Breast epithelium (tissue), 4 donors: ENCODE measurements at places on chromosomes 1 and 21. TPM values are rescaled to one million over a fixed set of nuclear protein-coding genes. Genes with fewer than 3 reads are reported as not detected.

Gene CACNA1S
- total RNA-seq = not detected

Gene HES5
- not detected for total RNA-seq

Gene MEX3A
- 1.3 TPM for total RNA-seq

DNA sequence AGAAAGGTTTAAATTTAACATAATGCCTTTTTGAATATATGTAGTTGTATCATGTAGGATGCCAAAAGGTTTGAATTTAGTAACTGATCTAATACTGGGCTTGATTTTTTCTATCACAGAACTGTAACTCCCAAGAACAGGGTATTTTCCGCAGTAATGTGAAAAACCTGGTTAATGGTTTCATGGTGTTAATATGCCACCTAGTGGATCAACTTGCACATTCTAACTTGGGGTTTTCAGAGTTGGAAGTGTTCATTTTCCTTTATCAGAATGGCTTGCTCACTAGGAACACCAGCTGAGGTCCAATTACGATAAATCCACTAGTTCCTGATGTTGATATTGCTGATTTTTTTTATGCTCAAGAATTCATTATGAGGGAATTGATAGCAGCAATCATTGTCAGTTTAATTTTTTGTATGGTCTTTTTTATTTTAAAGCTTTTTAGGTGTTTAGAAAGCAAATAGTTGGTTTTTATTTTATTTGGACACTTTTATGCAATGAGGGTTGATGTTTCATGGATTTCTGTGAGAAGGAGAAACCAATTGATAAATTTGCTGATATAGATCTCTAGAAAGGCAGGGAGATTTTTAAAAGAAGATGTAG, 157.2 kb downstream of the PLA2G4A start:
- H3K4me1 ChIP-seq = no peaks in the 10 kb centered on the region
- no peaks in the 10 kb centered on the region for H3K36me3 ChIP-seq
- no peak overlapping the region for H3K4me3 ChIP-seq
- H3K27ac ChIP-seq = no peak overlapping the region
- no peak for DNase-seq

GRCh38 chr1:156523801-156524480, 23.4 kb upstream of the MEF2D start:
- no peaks in the 10 kb centered on the region for H3K4me1 ChIP-seq
- no peak overlapping the region for H3K27ac ChIP-seq
- H3K4me3 ChIP-seq = no peak overlapping the region
- H3K36me3 ChIP-seq = no peaks in the 10 kb centered on the region
- no peaks in the 10 kb centered on the region for H3K27me3 ChIP-seq

DNA sequence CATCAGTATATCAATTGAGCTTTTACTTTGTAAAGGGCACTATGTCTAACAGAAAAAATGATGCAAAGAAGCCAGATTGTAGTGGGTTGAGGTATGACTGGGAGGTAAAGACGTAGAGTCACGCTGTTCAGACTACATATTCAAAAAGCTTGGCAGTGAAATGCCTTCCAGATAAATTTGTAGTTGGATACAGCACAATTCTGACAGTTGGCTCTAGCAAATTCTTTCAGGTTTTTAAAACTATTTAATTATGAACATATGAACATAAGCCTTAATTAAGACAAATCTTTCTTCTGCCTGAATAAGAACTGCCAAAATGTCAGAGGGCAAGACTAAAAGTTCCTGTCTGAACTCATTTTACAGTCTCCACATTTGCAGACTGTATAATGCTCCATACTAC, 118.8 kb downstream of the DPYD start:
- no peaks in the 10 kb centered on the region for H3K4me1 ChIP-seq
- DNase-seq = no peak
- H3K36me3 ChIP-seq = no peaks in the 10 kb centered on the region
- no peaks in the 10 kb centered on the region for H3K27me3 ChIP-seq
- no peak overlapping the region for H3K27ac ChIP-seq
- H3K4me3 ChIP-seq = no peak overlapping the region

- H3K27ac ChIP-seq = no peak overlapping the region
- no peak for DNase-seq
- no peaks in the 10 kb centered on the region for H3K27me3 ChIP-seq
- H3K36me3 ChIP-seq = no peaks in the 10 kb centered on the region
- no peaks in the 10 kb centered on the region for H3K4me1 ChIP-seq
Observed at GRCh38 chr1:207014728-207015127, 17.8 kb downstream of the C1orf116 start.

GRCh38 chr1:186218654-186219352, 156.2 kb downstream of the TPR start:
- no peaks in the 10 kb centered on the region for H3K36me3 ChIP-seq
- H3K4me1 ChIP-seq = no peaks in the 10 kb centered on the region
- H3K27me3 ChIP-seq = no peaks in the 10 kb centered on the region
- no peak overlapping the region for H3K27ac ChIP-seq
- no peak for DNase-seq

GRCh38 chr1:55611123-55611522, 396.0 kb upstream of the USP24 start:
- no peaks in the 10 kb centered on the region for H3K36me3 ChIP-seq
- H3K27ac ChIP-seq = no peak overlapping the region
- DNase-seq = no peak

GRCh38 chr1:11513681-11514080, 34.7 kb downstream of the DISP3 start:
- no peak overlapping the region for H3K4me3 ChIP-seq
- H3K36me3 ChIP-seq = no peaks in the 10 kb centered on the region
- H3K27ac ChIP-seq = no peak overlapping the region
- no peaks in the 10 kb centered on the region for H3K4me1 ChIP-seq
- no peak for DNase-seq
- no peaks in the 10 kb centered on the region for H3K27me3 ChIP-seq

- H3K27ac ChIP-seq = peak overlapping the region; percentile 60
- no peaks in the 10 kb centered on the region for H3K36me3 ChIP-seq
- peak; percentile 71 for DNase-seq
- no peak overlapping the region for H3K4me3 ChIP-seq
- H3K4me1 ChIP-seq = peaks cover 4% of the 10 kb centered on the region
Observed at GRCh38 chr1:227793948-227794816, 21.3 kb upstream of the PRSS38 start.

DNA sequence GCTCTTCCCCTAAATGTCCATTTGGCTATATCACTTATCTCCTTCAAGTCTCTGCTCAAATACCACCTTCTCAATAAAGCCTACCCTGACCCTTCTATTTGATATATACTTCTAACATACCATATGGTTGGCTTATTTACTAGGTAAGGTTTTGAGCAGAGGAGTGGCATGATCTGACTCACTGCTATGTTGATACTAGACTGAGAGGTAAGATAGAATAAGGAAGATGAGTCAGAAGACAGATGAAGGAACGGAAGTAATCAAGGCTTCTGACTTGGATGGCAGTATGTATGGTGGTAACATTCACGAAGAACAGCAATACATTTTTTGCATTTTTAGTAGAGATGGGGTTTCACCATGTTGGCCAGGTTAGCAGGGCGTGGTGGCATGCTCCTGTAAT, 4.8 kb upstream of the HRNR start:
- DNase-seq = no peak
- H3K27me3 ChIP-seq = no peaks in the 10 kb centered on the region
- H3K4me1 ChIP-seq = no peaks in the 10 kb centered on the region
- H3K36me3 ChIP-seq = no peaks in the 10 kb centered on the region
- H3K27ac ChIP-seq = no peak overlapping the region
- no peak overlapping the region for H3K4me3 ChIP-seq

GRCh38 chr1:110057963-110058518, 12.4 kb downstream of the ALX3 start:
- H3K4me1 ChIP-seq = no peaks in the 10 kb centered on the region
- H3K36me3 ChIP-seq = no peaks in the 10 kb centered on the region
- no peak for DNase-seq

GRCh38 chr1:53987880-53988279, 30.1 kb downstream of the LDLRAD1 start:
- no peak for DNase-seq
- no peaks in the 10 kb centered on the region for H3K36me3 ChIP-seq
- no peak overlapping the region for H3K4me3 ChIP-seq
- no peaks in the 10 kb centered on the region for H3K4me1 ChIP-seq

- no peak overlapping the region for H3K4me3 ChIP-seq
- DNase-seq = no peak
Observed at GRCh38 chr1:65924471-65924870, 131.8 kb downstream of the PDE4B start.
